ENCODE measurements at places on chromosomes 4 and X.

DNA sequence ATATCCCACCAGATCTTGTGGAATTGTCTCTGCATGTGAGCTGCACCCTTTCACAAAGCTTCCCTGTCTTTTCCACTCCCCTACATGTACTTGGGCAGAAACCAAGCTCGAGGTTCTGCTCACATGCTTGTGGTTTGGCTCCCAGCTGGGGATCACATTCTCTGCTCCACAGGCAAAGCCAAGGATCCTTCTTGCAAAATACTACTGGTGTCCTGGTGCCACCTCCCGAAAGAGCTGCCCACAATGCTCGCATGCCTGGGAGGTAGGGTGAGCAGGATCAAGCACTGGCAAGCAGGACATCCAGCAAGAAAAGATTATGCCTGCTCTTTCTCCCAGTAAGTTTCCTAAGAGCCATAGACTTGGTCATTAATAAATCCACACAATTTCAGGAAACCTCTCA, 45.1 kb upstream of the PPARGC1A start:
- no peak for DNase-seq

GRCh38 chr4:95835672-95836071, 4.2 kb upstream of the PDHA2 start:
- no peak for DNase-seq

- DNase-seq, result no peak
Observed at GRCh38 chr4:174553828-174554227, 31.5 kb upstream of the HPGD start.

DNA sequence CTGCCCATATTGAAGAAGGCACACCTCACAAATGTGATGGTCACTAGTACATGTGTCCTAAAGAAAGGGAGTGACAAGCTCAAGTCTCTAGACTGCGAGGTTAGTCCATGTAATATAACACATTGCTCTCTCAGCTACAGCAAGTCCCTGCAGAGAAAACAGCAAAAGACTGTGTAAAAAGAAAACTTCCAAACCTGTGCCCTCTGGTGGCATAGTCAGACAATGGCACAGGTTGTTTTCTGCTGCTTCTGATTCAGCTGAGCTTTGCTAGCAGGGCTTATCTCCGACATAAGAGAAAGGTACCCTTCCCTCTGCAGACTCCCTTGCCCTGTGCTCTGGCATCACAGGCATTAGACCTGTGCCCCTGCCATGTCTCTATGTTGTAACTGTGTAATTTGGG, 1.4 kb upstream of the SERPINA7 start:
- no peak for DNase-seq

DNA sequence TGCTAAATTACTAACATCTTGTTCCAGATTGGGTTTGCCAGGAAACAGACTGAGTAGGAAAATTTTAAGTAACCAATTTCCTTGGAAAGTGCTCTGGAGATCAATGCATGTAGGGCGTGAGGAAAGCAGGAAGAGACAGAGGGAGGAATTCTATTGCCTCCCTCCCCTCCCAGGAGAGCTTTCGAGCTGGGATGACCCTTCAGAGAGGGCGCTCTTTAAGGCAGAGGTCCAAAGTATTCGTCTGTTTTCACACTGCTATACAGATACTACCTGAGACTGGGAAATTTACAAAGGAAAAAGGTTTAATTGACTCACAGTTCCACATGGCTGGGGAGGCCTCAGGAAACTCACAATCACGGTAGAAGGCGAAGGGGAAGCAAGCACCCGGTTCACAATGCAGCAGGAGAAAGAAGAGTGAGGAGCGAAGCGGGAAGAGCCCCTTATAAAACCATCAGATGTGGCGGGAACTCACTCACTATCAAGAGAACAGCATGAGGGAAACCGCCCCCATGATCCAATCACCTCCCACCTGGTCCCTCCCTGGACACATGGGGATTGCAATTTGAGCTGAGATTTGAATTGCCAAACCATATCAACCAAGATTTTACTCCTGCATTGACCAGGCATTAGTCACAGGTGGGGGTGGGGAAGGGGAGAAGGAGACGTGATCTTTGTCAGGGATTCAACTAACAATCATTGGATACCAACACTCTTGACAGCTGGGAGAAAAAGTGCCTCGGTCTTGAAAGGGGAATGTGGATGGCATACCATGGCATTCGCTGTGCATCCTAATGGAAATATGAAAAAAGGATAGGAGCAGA, 63.8 kb downstream of the SLITRK2 start:
- DNase-seq, result no peak

- DNase-seq, result no peak
Observed at GRCh38 chr4:187780070-187780469, 215.5 kb upstream of the ZFP42 start.

DNA sequence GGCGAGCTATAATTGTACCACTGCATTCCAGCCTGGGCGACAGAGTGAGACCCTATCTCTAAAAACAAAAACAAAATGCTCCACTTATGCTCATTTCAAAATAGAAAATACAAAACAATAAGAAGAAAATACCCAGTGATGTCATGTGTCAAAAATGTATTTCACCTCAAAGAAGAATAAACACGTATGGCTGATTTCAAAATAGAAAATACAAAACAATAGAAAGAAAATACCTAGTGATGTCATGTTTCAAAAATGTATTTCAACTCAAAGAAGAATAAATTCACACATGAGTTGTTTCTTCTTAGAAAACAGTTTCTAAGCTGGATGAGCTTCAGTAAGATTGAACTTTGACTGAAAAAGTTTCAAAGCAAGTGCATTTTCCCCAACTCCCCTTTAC, 20.3 kb upstream of the PDCL2 start:
- DNase-seq, result no peak

GRCh38 chr4:147794314-147794680, 62.4 kb downstream of the ARHGAP10 start:
- no peak for DNase-seq

GRCh38 chr4:46392421-46392820, 2.5 kb upstream of the GABRA2 start:
- DNase-seq, result no peak

GRCh38 chrX:13226214-13226613, 93.6 kb downstream of the ATXN3L start:
- DNase-seq, result no peak

- no peak for DNase-seq
Observed at GRCh38 chr4:108053251-108053711, 63.6 kb downstream of the HADH start.
